NCI-H1417 treated with DMSO at 0.1 percent for 48 hours (cell line): ENCODE measurements at places on chromosomes 13 and 19.

GRCh38 chr13:33512880-33513554 lies 227.5 kb upstream of the STARD13 start:
- DNase-seq = no peak

GRCh38 chr19:35868172-35868822 lies at the start of gene APLP1:
Gene APLP1 (plus strand): TSS chr19:35868574. CDS start chr19:35868637, 63 bp downstream.
- DNase-seq = no peak

DNA sequence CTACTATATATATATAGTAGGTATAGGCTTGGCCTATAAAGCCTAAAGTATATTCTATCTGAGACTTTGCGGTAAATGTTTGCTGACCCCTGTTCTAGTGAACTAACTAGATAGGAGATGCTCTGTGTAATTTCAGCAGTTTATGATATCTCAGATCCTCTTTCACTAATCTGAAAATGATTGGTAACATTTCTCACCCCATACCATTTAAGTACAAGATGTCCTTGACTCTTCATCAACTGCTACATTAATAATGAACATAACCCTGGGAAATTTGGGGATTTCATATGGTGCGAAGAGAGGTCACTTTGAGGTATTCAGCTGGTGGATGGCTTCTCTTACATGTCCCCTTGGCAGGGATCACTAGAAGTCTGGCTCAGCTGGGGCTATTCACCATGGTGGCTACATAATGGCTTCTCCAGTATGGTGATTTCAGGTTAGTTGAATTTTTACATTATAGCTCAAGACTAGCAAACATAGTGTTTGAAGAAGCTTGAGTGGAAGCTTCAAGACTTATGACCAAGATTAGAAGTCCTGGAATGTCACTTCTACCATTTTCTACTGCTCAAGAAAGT lies 103.6 kb upstream of the MYCBP2 start:
- no peak for DNase-seq

- DNase-seq = no peak
Observed at GRCh38 chr19:41263042-41263849, 926 bp upstream of the HNRNPUL1 start.

DNA sequence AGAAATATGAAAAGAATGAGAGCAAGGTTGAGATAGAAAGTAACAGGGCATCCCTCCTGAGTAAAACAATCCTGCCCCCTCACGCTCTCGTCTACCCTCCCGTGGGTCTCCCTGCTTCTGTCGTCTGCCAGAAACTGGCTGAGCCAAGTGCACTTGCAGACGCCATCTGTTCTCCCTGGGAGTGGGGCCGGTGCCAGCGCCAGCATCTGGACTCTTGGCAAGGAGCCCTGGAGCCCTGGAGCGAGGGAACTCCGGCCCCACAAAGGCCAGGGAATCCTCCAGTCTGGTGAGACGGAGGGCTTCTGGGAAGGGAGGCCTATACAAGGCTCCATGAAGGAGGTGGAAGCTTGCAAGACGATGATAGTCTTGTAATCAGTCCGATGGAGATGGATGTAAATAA lies 2.3 kb upstream of the TMEM91 start:
- no peak for DNase-seq

- DNase-seq = no peak
Observed at GRCh38 chr13:97211300-97211699, 10.8 kb upstream of the MBNL2 start.

DNA sequence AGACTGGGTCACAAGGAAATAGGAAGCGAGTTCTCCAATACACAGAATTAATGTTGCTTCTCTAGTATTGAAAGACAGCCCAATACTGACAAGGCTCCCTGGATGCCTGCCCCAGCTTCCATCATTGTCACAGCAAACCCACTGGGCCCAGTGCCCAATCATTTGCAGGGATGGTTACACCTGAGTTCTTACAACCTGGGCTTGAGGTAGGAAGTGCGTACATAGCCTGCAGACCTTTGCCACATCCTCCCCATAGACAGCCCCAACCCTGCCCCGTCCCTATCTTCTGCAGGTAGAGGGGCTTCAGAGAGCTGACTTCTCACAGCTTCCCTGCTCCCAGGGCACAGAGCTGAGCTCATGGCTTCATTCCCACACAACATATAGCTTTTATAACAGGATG lies 108.1 kb upstream of the UBL3 start:
- DNase-seq = no peak

DNA sequence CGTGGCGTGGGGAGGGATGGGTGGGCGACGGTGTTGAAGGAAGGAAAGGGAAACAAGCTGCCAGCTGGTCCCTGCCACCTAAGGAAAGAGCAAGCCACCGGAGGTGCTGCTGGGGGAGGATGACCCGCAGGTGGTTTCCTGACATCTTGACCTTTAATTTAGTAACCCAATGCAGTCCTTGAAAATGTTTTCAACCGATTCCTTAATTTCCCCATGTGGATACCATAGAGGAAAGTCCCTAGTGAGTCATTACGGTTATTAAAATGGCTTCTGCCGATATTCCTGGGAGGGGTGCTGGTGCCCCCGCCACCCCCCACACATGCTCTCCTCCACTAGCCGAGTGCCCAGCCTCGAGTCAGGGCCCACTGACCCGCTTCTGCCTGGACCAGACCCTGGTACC lies 6.3 kb upstream of the ANKRD10 start:
- no peak for DNase-seq

GRCh38 chr19:23439623-23440022 lies 44.4 kb upstream of the ZNF91 start:
- DNase-seq = no peak

- DNase-seq = no peak
Observed at GRCh38 chr13:21231426-21231940, 55.0 kb downstream of the MRPL57 start.

- no peak for DNase-seq
Observed at GRCh38 chr13:73933795-73934194, 200.4 kb downstream of the KLF12 start.

DNA sequence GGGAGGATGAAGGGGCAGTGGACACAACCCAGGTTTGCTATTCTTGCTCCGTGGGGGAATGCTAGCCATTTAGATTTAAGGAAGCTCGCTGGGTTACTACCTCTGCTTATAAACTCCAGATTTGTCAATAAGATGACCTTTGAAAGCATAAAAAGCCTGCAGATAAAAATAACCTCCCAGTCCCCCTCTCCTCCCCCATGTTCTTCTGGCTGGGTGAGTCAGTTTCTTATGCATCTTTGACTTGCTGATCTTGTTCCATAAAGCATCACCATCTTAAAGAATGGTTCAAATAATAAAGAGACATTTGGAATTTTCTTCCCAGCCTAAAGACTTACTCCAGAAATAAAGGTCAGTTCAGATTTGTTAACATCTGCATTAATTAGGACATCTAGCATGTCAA lies 118.3 kb upstream of the RNF113B start:
- no peak for DNase-seq

DNA sequence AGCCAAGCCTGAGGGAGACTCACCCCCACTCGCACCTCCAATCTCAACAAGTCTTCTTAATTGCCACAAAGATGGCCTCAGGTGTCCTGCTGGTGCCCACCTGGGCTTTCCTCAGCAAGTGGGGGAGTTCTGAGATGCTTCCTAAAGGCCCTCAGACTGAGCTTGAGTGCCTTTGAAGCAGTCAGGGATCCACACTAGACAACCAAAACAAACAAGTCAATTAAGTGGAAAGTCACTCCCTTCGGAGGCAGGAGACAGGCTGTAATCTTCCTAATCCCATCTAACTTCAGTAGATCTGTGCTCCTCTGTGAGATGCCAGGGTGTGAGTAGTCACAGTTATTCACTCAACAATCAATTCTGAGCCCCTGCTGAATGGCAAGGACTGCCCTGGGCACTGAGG lies 68.3 kb upstream of the SERP2 start:
- no peak for DNase-seq

- no peak for DNase-seq
Observed at GRCh38 chr13:61797397-61797796, 381.7 kb upstream of the PCDH20 start.

- DNase-seq = no peak
Observed at GRCh38 chr19:35733180-35734125, 8.8 kb downstream of the IGFLR1 start.

DNA sequence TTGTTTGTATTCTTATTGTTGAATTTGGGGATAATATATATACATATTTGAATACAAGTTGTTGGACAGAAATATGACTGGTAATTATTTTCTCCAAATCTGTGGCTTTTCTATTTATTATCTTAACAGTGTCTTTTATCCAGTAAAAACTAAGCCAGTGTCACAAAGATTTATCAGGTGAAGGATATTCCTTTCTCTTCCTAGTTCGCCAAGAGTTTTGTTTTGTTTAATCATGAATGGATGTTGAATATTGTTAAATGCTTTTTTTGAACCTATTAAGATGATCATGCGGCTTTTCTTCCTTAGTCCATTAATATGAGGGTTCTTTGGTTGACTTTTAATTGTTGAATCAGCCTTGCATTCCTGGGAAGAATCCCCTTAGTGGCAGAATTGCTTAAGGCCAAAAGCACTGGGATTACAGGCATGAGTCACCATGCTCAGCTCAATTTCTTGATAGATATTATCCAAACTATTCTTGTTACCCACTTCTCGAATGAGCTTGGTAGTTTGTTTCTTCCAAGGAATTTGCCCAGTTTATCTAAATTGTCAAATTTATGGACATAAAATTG lies 53.3 kb downstream of the TEX26 start:
- no peak for DNase-seq

DNA sequence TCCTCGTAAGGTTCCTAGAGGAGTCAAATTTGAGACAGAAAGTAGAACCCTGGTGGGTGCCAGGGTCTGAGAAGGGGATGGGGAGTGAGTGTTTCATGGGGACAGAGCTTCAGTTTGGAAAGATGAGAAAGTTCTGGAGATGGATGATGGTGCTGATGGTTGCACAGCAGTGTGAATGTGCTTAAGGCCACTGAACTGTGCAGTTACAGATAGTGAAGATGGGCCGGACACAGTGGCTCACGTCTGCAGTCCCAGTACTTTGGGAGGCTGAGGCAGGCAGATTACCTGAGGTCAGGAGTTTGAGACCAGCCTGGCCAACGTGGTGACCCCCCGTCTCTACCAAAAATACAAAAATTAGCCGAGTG lies 917 bp downstream of the SPC24 start:
- DNase-seq = no peak

DNA sequence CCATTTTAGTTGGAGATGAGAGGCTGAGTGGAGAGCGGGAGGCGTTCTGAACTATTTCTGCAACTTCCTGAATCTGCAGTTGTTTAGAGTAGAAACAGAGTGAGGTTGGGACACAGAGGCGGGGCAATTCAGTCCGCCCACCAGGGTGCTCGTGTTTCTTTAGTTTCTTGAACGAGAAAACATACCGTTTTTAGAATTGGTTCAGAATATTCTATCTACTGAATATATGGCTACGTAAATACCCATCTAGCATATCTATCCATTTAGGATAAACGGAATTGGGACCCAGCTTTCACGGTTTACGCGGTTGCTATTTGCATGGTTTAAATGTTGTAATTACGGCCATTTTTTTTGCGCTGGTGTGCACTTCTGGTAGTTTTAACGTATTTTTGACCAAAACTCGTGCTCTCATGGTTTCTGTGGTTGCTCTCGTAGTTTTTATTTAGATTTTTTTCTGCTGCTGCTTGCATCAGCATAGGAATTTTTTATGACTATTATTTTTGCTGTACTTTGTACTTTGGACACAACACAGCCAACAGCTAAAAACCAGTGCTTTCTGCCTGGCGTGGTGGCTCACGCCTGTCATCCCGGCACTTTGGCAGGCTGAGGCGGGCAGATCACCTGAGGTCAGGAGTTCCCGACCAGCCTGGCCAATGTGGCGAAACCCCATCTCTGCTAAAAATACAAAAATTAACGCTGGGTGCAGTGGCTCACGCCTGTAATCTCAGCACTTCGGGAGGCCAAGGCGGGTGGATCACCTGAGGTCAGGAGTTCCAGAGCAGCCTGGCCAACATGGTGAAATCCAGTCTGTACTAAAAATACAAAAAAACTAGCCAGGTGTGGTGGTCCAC lies 32.7 kb downstream of the TIMM13 start:
- no peak for DNase-seq

DNA sequence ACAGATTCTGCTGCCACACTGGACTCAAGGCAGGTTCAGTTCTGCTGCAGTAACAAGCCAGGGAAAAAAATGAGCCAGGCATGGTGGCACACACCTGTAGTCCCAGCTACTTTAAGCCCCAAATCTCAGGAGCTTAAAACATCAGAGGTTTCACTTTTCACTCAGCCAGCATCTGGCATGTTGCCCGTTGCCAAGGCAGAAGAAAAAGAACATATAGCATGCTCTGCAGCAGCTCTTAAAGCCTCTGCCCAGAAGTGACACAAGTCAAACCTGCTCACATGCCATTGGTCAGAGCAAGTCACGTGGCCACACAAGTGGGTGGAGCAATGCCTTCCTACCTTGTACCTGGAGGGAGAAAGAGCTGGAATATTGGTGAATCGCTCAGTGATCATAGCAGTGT lies 14.7 kb upstream of the ADGRE5 start:
- DNase-seq = no peak

DNA sequence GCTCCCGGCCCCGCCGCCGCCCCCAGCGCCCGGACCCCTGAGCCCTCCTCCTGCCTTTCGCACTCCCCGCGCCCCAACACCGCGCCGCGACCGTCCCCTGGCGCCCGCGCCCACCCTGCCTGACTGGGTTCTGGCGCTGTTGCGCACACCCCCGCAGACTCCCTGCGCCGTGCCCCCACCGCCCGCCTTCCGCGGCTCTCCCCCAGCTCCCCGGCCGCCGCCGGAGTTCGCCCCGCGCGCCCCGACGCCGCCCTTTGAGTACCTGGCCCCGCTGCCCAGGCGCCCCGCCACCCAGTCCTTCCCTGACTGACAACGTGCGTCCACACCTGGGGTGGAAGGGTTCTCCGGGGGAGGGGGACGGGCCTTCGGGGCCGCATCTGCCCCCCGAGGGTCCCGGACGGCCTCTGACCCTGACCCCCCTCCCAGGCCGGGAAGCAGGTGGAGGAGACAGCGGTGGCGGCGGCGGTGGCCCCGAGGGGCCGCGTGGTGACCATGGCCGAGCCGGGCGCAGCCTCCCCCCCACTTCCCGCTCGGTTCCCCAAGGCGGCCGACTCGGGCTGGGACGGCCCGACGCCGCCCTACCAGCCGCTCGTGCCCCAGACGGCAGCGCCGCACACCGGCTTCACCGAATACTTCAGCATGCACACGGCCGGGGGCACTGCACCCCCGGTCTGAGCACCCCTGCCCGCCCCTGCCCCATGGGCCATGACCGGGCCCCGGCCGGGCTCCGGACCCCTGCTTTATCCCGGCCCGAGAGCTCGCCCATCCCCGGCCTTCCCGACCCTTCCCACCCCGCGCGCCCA lies 1.4 kb upstream of the MEGF8 start:
- no peak for DNase-seq
